Kidney glomerular epithelial cell (primary cell): ENCODE measurements at places on chromosomes 12 and 14.

DNA sequence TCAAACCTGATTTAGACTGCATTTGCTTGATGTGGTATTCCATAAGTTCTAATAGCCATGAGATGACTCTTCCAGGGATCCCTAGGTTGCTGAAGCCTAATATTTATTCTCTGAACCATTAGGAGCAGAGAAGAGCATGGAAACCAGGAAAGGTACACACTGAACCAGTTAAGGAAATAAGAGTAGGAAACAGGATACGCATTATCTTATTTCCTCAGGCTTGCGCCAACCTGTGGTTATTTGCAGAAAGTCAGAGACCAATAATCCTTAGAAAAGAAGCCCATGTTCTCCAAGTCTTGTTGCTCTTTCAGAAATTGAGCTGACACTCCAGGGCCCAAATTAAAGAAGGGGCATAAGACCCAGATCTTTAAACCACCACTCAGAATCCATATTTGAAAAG is 41.8 kb upstream of the SMUG1 start:
- DNase-seq: no peak

DNA sequence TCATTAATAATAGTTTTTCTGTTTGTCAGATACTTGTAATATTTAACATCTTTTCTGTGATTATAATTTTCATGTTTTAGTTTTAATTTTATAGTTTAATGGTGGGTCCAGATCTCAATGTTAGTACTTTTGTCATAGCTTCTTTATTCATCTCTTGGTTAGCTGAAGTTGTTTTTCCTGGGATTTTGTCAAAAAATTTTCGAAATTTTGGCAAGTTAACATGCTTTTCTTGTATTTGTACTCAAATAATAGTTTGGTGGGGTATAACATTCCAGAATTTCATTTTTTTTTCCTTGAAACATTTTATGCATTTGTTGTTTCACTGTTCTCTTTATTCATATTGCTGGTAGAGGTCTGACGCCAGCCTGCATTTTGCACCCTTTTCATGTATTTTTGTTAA is 45.5 kb downstream of the KTN1 start:
- no peak for DNase-seq

- peak; percentile 70 for DNase-seq
These were observed 47.1 kb downstream of the GIT2 start for GRCh38 chr12:109949089-109949488.

DNA sequence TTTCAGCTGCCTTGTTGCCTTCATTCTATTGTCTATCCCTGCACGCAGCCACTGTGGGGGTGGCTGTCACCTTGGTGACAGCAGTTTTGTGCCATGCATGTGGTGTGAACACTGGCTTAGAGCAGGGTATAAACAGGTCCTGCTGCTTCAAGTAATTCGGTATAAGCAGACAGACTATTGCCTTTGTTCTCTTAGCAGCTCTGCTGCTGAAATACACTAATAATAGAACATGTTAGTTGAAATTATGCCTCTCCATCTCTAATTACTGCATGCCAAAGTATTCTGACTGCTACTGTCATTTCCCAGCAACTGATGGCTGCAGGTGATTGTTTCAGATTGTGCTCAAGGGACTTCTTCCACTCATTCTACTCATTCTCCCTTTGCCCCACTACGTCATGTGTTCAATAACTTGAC is 34.6 kb downstream of the PTPRO start:
- no peak for DNase-seq

GRCh38 chr14:102949801-102950451 is 27.5 kb downstream of the AMN start:
- DNase-seq: no peak

GRCh38 chr14:105095236-105095805 is 30.1 kb upstream of the GPR132 start:
- DNase-seq: no peak

DNA sequence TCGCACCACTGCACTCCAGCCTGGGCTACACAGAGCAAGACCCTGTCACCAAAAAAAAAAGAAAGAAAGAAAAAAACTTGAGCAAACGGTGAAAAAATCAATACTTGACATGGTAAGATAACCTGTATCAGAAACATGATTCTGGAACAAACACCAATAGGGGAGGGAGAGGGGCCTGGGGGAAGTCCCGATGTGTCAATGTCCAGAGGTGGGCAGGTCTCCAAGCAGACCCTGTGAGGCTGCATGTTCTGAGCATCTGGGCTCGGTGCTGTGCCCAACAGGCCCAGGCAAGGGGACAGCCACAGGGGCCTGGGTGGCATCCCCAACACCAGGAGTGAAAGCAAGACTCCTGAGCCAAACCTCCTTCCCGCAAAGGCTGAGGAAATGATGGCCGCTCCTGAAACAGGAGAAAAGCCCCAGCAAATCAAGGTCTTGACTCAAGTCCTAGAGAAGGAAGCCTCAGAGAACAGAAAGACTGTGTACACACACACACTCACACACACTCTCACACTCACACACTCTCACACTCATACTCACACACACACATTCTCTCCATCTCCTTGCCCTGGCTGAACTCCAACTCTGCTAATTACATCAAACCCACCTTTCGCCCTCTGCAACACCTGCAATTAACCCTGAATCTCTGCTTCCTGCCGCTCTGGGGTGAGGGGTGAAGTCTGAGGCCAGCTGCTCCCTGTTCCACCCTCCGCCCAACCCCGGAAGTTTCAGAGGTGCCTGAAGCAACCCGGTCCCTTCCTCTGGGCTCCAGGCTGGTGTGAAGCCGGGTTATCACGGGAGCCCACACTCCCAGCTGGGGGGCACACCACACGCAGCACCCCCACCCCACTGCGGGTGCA is 20.4 kb downstream of the CCDC88C start:
- no peak for DNase-seq

GRCh38 chr12:58871556-58871955 is 48.7 kb downstream of the LRIG3 start:
- no peak for DNase-seq

DNA sequence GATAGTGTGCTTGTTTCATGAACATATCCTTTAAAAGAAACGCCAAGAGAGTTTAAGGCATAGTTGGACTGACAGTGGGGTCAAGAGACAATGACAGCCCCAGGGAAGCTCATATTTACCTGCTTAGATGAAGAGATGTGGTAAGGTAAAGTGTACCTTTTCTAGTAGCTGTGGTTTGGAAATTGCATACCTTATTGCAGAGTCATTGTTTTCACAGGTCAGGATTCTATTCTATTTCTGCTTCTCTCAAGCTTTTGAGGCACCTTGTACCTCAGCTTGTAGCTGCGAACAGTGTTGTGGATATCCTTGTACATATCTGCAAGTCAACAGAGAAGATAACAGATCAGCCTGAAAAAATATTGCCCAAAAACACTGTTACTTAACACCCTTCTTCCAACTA is 47.7 kb downstream of the ATP6V1D start:
- peak; percentile 19 for DNase-seq

- DNase-seq: no peak
These were observed 149.9 kb upstream of the FKBP4 start for GRCh38 chr12:2644683-2645405.

GRCh38 chr14:22845821-22846625 is 9.6 kb downstream of the MMP14 start:
- DNase-seq: no peak

DNA sequence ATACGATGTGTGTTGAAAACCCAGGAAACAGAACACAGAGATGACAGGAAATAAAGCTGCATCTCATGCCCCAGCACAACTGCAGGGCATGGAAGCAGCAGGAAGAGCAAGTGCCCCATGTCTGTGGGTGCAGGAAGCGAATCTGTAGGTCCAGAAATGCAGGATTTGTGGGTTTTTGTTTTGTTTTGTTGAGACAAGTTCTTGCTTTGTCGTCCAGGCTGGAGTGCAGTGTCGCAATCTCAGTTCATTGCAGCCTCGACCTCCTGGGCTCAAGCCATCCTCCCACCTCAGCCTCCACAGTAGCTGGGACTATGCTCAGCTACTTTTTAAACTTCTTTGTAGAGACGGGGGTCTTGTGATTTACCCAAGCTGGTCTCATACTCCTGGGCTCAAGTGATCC is 6.2 kb upstream of the RPS6KL1 start:
- no peak for DNase-seq

DNA sequence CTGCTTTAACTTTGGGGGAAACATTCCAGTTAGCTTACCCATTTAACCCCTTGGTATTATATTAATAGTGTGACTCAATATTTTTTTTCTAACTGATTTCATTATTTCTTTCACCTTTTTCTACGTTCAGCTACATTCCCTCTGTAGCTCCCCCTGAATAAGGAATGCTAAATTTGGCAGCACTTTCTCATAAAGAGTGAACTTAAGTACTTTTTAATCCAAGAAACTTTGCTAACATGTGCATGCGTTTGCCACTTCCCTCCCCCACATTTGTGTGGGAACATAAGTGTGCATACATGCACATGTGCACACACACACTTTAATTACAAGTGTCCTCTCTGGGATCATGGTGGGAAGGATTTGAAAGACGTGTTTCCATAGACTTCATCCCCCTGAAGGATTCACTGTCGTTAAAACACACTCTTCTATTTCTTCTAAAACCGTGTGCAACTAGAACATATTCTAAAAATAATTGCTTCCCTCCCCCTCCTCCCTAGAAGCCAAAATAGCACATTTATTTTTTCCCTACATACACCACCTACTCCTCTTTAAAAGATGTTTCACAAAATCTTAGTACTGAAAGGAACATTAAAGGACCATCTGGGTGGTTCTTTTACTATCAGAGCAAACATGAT is 142.6 kb downstream of the PPM1H start:
- DNase-seq: no peak

DNA sequence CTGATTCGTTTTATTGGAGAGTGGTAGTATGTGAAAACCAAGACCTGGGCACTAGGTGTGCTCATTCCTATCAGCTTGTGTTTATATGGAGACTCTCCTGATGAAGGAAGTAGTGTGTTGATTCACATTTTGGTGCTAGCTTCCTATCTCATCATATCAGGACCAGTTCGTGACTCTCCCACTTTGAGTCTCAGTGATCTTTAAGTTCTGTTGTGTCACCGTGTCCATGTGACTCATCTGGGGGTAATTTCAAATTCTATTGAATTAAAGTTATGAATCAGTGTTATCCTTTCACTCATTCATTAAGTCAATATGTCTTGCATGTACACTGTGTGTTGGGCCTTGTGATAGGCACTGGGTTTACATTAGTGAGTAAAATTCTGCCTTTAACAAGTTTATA is 180.2 kb downstream of the CACNA1C start:
- no peak for DNase-seq

GRCh38 chr14:78196323-78196722 is 26.1 kb downstream of the NRXN3 start:
- DNase-seq: no peak

DNA sequence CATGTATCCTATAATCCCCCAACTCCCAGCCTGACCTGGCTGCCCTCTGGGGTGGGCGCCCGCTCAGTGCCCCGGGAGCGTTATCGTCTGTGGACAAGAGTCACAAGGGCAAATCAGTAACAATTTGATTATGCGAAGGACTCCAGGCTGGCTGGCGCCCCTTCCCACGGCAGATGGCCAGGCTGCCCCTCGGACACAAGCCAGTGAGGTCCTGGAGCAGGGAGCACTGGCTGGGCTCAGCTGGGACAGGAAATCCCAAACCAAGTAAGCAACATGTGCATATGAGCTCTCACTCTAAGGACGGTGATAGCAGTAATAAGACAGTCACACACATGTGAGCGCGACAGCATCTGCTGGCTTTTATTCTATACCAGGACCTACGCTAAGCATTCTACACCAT is 59.3 kb upstream of the FAM222A start:
- no peak for DNase-seq

DNA sequence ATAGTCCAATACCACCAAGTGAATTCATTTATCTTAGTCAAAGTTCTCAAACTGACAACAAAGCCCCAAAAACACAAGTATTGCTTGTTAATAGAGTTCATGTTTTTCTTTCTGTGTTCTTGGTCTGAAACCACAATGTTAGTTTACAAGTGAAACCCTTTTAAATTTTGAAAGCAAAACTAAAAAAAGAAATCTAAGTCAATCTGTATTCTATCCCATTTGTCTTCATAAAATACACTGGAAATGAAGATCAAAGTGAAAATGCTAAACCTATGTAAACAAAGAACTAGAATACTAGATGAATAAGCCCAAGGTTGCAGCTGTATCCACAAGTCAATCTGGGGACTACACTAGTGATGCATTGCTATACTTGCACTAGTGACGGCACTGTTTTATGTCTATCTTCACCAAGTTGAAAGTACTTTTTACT is 10.4 kb downstream of the MAP4K5 start:
- DNase-seq: no peak

DNA sequence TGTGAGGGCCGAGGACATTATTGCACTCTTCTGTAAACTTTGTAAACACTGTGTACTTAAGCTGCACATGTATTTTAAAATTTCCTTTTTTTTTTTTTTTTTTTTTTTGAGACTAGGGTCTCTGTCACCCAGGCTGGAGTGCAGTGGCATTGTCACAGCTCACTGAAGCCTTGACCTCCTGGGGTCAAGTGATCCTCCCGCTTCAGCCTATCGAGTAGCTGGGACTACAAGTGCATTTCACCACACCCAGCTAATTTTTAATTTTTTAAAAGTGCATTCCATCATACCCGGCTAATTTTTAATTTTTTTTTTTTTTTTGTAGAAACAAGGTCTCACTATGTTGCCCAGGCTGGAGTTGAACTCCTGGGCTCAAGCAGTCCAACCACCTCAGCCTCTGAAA is 42.4 kb downstream of the RASSF8 start:
- no peak for DNase-seq

- no peak for DNase-seq
These were observed 195.4 kb downstream of the ALG10 start for GRCh38 chr12:34217660-34218059.

- DNase-seq: peak; percentile 88
These were observed 90.1 kb upstream of the DAAM1 start for GRCh38 chr14:59098377-59098776.

- DNase-seq: peak; percentile 81
These were observed 30.7 kb downstream of the CRADD start for GRCh38 chr12:93707836-93708235.

GRCh38 chr14:104169699-104170479 is 31.5 kb downstream of the KIF26A start:
- DNase-seq: no peak

- peak; percentile 10 for DNase-seq
These were observed 54.5 kb upstream of the MAX start for GRCh38 chr14:65156568-65157366.
